Activated T-helper 2 cell treated with anti-CD3 and anti-CD28 coated beads, Interferon-gamma antibody, Interleukin-2, Interleukin-4, amounts not matched to agents 10 μg/mL and 5 μg/mL and 100 μg/mL, durations not matched to agents 14 hours and 24 hours and 36 hours (primary cell): ENCODE measurements at places on chromosomes 7 and 10. TPM values are rescaled to one million over a fixed set of nuclear protein-coding genes. Genes with fewer than 3 reads are reported as not detected.

The ITIH5 gene
- not detected in 2 replicates for total RNA-seq

The INPP5A gene
- total RNA-seq, result 13.0 and 13.8 TPM in 2 replicates

GRCh38 chr7:116857052-116857451 lies 5.3 kb upstream of the CAPZA2 start:
- DNase-seq, result no peak
- peaks cover 7% of the 10 kb centered on the region for H3K4me1 ChIP-seq
- no peak overlapping the region for H3K27ac ChIP-seq
- no peak overlapping the region for H3K4me3 ChIP-seq

The FUOM gene
- 44.0 and 45.7 TPM in 2 replicates for total RNA-seq

GRCh38 chr10:113264333-113265131 lies 288.3 kb upstream of the HABP2 start:
- DNase-seq, result no peak
- H3K4me1 ChIP-seq, result no peaks in the 10 kb centered on the region
- H3K27ac ChIP-seq, result no peak overlapping the region

DNA sequence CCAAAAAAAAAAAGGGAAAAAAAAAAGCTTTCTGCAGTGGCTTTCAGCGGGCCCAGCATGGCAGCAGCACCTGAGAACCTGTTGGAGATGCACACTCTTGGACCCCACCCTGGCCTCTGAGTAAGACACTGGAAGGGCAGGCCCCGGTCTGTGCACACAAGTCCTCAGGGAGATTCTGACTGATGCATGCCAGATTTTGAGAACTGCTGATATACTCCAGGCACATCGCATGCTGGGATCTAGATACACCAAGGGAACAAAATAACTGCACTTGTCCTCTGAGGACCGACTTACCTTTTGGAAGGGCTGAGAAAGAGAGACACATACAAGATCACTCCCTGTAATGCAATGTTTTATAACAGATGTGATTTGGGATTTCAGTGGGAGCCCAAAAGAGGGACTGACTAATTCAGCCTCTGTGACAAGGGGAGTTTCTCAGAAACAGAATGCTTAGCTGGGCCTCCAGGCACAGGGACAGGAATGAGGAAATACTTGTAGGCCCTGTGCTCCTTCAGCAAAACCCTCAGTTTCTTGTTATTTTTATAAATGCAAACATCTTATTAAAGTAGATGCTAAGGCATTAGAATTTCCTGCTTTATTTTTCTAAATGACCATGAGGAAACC lies 8.2 kb downstream of the EGFR start:
- H3K4me3 ChIP-seq, result no peak overlapping the region
- no peaks in the 10 kb centered on the region for H3K4me1 ChIP-seq
- no peak for DNase-seq
- no peaks in the 10 kb centered on the region for H3K36me3 ChIP-seq

The SPAM1 gene
- not detected in 2 replicates for total RNA-seq

The GSTO2 gene
- total RNA-seq, result 0.57 and 1.4 TPM in 2 replicates

- no peaks in the 10 kb centered on the region for H3K27me3 ChIP-seq
- DNase-seq, result no peak
- H3K4me1 ChIP-seq, result no peaks in the 10 kb centered on the region
- no peak overlapping the region for H3K27ac ChIP-seq
- H3K4me3 ChIP-seq, result no peak overlapping the region
Measured at GRCh38 chr7:66902844-66903180, 18.2 kb upstream of the TMEM248 start.

The PLEKHA8 gene
- 10.9 and 11.9 TPM in 2 replicates for total RNA-seq

The TCAF2 gene
- total RNA-seq, result 37.0 and 38.6 TPM in 2 replicates

The STYXL1 gene
- 27.7 and 36.1 TPM in 2 replicates for total RNA-seq

DNA sequence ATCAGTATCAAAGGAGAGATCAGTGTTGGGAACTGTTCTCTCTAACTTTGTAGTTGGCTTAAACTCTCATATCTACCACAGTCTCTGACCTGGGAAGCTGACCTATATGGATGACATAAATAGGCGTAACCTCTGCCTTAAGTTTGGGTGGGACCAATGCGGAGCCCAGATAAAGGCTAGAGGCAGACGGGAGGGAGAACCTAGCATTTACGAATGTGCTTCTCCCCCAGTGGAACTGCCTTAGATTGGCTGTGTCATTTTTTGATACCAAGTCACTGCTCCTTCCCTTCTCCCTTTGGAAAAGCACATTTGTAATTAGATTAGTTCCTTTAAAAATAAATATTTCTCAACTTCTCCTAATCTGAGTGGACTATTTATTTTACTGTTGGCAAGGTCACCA lies 23.7 kb upstream of the LRRN3 start:
- no peak overlapping the region for H3K4me3 ChIP-seq
- no peak overlapping the region for H3K27ac ChIP-seq
- H3K27me3 ChIP-seq, result no peaks in the 10 kb centered on the region
- peaks cover 21% of the 10 kb centered on the region for H3K4me1 ChIP-seq
- peaks cover 34% of the 10 kb centered on the region for H3K36me3 ChIP-seq

The ARHGEF35 gene
- total RNA-seq, result 3.6 and 4.1 TPM in 2 replicates

The FAM25G gene
- total RNA-seq, result not detected in 2 replicates

DNA sequence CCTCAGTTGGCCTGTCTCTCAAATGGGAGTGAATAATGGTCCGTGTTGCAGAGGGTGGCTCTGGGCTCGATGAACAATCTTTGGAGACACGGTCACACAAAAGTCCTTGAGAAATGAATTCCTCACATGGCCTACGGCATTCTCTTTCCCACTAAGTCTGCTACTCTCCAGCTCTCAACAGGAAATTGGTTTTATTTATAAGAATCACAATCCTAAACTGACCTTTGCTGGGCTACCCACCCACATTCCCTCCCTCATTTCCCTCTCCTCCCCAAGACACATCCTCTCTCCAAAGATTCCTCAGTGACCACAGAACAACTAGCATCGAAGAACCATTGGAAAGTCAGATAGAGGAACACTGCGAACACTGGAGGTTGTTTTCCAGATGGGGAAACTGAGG lies 4.7 kb downstream of the AFAP1L2 start:
- no peak for DNase-seq
- H3K27me3 ChIP-seq, result peaks cover 65% of the 10 kb centered on the region
- peaks cover 6% of the 10 kb centered on the region for H3K4me1 ChIP-seq
- H3K4me3 ChIP-seq, result no peak overlapping the region
